Activated CD4-positive, CD25-positive, alpha-beta regulatory T cell treated with anti-CD3 and anti-CD28 coated beads, Interleukin-2, amount 50 U/mL, for 24 hours (primary cell): ENCODE measurements at places on chromosomes 5 and 9.

- ATAC-seq, result no peak
These were observed 96.7 kb upstream of the RETREG1 start for GRCh38 chr5:16713386-16713928.

- ATAC-seq, result no peak
These were observed 10.2 kb downstream of the MVB12B start for GRCh38 chr9:126336736-126337325.

DNA sequence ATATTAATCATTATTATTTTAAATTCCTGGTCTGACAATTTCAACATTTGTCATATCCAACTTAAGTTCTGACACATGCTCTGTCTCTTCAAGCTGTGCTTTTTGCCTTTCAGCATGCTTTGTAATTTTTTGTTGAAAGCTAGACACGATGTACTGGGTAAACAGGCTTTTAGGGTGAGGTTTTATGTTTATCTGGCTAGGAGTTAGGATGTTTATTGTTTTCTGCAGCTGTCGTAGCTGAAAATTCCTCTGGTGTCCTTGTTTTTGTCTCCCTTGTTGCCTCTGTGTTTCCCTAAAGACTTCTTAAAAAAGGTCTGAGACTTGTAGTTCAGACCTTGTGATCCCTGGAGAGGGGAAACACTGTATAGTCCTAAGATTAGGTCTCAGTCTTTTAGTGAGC, 20.6 kb downstream of the TUT7 start:
- ATAC-seq, result no peak

DNA sequence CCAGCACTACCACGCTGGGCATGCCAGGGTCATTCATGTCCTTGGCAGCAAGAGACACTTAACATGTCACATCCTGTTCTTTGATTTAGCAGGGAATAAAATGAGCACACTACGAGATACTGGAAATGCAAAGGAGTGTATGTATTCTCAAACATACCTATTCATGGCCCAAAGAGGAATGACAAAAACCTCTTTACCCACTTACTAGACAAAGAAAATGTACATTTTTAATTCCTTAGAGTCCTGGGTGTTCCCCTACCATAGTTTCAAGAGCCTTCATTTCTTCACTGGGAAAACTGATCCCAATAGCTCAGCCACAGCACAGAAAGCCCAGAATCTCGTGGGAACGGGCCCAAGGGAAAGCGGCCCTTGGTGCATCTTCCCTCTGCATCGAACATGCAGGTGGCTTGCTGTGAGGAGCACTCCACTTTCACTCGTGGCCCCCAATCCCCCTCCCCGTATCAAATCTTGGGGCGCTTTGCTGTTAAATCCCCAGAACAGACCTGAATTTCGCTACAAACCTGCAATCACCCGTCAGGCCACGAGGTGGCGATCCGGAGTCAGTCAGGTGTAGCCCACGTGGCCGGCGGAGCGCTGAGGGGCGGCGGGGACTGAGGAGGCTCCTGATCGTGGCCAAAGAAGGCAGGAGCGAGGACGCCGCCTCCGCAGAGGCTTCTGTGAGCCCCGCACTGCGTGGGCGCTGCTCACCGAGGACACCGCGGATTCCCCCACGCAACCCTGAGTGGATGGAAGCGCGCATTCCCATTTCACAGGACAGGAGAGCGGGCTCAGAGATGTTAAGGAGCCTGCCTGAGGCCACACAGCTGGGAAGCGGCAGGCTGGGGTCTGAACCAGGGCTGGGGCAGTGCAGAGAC, 91.4 kb downstream of the LMX1B start:
- ATAC-seq, result peak; percentile 77

DNA sequence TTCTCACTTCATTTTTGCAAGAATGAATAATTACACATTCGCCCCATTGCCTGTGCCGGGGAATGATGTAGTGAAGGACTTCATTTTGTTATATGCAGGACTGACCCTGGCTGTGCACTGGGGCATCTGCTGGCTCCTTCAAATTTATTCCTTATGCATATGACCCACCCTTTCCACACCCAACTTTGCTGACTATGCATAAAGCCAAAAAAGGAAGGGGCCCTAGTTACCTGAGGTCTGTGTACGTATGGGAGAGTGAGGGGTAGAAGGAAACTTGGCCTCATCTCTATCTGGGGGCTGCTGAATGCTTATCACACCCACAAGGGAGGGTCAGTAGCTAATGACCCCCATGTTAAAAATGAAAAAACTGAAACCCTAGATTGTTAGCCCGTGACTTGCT, 259.6 kb downstream of the SMARCA2 start:
- ATAC-seq, result no peak
